Hematopoietic multipotent progenitor cell treated with erythropoietin and hydrocortisone succinate and interleukin-3 and kit ligand, for 15 days (in vitro differentiated cells): ENCODE measurements at places on chromosomes 6 and 20.

GRCh38 chr6:160378882-160379281, 30.7 kb downstream of the SLC22A3 start:
- no peak for DNase-seq

DNA sequence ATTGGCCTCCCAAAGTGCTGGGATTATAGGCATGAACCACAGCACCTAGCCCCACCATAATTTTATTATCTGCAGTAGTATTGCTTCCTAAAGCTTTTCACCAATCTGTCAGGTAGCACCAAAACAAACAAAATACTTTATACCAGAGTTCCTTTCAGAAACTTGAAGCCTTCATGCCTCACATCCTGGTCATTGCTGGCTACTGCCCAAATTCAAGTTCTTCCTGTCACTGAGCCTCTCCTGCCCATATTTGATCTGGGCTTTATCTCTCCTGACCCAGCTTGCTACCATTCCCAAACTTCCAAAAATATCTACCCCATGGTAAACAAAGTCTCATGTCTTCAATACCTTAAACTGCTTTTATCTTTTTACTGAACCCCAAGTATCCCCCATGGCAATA, 34.9 kb upstream of the DST start:
- DNase-seq = no peak

DNA sequence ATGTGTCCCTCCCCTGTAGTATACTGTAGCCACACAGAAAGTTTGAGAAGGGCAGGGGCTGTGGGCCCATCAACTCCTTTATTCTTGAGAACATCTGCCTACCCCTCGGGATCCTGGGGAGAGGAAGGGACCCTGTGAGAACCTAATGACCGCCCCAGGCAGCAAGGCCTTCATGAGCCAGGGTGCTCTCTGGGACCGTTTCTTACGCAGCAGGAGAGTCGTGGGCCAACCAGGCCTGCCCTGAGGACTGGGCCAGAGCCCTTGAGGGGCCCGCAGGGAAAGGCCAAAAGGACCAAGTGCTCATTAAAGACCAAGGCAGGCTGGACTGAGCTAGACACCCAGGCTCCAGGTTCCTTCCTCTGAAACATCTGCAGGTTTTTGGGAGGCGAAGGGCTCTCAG, 5.2 kb downstream of the SGK2 start:
- DNase-seq = no peak

DNA sequence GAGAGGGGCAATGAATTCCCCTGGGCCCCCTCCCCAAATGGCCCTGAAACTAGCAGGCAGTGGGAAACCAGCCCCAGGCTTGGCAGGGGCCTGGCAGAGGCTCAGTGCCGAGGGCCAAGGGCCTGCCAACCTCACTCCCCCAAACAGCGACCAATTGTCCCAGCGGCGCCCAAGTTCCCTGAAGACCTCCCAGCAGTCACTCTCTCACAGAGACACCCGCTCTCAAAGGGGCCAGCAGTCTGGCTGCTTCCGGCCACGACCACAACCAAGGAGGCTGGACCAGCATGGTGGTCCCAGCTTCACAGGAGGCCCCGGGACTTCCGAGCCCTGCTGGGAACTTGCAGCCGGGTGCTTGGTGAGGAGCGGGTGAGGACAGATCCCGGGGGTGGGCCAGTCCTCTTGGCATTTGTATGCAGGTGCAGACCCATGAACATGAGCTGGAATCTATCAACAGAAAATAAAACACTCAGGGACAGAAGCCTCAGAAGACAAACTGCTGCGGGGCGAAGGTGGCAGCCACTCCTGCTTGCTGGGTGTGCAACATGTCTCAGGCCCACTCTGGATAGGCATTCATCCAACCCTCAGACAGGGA, 17.5 kb upstream of the SIRPA start:
- DNase-seq = no peak

- DNase-seq = no peak
Observed at GRCh38 chr6:118335325-118335816, 212.7 kb upstream of the PLN start.

- DNase-seq = no peak
Observed at GRCh38 chr20:10521068-10521831, 86.1 kb downstream of the SLX4IP start.

DNA sequence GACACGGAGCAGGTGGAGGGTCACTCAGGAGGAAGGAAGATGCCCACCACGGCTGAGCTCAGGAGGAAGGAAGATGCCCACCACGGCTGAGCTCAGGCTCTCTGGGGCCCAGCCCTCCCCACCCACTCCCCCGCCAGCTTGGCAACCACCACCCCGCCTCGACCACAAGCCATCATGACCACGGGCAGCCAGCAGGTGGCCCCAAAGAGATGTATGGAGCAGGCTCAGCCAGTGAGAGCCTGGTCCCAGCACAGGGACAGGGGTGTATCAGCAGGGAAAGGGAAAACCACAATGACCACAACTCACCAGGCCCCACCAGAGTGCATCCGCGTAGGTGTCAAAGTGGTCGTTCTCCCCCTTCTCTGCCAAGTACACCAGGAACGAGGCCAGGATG, 30.4 kb downstream of the KCNQ2 start:
- no peak for DNase-seq

DNA sequence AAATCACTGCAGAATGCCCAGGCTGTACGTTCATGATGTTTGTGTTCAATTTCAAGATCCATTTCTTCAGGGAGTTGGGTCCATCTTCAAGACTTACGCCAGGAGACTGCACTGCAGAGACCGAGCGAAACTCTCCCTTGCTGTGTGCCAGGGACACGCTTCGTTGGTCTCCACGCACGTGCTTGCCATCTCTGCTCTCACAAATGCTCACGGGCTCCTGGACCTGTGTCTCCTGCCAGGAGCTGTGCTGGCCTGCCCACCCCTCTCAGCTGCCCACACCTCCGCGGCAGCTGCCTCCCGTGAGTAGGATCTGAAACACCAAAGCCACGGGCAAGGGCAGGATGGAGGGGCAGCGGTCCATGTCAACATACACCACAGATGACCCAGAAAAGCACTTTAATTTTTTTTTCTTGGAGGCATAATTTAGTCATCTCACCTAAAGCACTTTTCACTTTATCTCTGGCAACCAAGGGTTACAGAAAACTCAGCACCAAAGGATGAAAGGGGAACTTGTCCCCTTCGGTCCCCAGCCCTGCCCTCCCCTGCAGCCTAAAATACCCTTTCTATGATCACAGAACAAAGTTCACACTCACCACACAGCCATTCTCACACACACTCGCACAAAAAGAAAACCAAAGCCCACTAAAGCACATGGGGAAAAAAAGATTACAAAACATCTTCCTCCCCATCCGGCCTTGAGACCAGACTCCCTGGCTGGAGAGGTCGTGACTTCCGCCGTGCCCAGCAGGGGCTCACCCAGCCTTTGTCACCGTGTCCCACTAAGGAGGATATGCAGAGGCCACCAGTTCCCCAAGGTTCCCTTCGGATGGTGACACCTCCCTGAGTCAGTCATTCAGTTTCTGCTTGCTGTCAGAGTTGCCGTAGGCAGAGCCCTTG, 137.9 kb downstream of the AGPAT4 start:
- DNase-seq = no peak

- DNase-seq = no peak
Observed at GRCh38 chr6:50922579-50923525, 104.2 kb downstream of the TFAP2B start.

DNA sequence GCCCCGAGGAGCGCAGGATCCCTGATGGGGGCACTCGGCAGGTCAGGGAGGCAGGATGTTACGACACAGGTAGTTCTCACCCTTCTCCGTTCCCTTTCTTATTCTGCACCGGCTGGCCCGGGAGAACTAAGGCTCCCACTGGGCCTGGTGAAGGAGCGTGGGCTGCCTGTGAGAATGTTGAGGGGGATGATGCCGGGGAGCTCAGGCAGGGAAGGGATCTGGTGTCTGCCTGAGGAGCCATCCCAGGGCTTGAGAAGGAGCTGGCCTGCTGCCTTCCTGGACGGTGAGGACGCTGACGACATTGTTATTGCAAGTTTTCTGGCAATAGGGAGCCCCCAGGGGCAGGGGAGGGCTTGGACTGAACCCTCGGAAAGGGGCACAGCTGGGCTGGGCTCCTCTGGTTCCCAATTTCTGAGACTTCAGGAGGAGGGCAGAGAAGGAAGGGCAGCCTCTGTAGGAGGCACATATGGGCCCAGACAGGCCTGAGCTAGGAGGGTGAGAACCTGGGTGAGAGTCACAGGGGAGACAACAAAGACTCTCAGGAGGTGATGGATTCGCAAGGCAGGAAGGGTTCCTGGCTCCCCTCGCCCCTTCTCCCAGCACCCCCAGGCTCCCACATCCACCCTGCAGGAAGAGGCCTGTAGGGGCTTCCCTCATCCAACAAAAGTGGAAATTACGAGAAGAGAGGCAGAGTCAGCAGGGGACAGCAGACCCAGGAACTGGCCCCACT, 32.8 kb downstream of the CYP21A2 start:
- DNase-seq = no peak

GRCh38 chr6:47288267-47289090, 21.2 kb downstream of the TNFRSF21 start:
- DNase-seq = no peak

DNA sequence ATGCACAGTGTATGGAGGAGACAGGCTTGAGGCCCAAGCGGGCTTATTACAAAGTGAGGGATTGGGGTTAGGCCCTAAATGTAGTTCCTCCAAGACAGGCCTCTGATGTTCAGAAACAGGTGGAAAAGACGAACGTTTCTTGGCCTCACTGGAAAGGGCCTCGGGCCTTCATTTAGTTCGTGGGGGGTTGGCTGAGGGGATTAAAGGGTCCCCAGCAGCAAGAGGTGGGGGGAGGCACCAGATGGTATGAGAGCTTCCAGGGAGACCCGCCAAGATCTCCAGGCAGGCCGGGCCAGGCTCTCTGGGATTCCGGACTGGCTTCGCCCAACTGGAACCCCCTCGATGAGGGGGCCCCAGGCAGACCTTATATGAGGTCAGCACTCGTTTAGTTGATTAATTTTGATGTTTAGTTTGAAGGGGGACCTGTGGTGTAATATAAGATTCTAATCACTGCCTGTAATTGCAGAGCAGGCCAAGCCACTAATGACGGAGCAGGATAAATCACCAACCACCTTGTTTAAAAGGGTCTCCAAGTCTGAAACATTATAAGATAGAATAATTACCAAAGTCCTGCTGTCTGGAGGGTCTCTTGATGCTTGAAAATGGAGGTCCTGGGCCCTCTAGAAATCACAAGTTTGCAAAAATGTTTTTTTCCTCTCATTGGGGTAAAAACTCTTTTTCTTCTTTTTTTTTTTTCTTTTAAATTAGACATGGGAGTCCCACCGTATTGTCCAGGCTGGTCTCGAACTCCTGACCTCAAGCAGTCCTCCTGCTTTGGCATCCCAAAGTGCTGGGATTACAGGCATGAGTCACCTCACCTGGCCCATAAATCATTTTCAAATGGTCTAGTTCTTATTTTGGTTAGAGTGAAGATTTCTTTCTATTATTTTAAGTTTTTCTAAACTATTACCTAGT, 2.2 kb downstream of the HMGA1 start:
- DNase-seq = no peak

DNA sequence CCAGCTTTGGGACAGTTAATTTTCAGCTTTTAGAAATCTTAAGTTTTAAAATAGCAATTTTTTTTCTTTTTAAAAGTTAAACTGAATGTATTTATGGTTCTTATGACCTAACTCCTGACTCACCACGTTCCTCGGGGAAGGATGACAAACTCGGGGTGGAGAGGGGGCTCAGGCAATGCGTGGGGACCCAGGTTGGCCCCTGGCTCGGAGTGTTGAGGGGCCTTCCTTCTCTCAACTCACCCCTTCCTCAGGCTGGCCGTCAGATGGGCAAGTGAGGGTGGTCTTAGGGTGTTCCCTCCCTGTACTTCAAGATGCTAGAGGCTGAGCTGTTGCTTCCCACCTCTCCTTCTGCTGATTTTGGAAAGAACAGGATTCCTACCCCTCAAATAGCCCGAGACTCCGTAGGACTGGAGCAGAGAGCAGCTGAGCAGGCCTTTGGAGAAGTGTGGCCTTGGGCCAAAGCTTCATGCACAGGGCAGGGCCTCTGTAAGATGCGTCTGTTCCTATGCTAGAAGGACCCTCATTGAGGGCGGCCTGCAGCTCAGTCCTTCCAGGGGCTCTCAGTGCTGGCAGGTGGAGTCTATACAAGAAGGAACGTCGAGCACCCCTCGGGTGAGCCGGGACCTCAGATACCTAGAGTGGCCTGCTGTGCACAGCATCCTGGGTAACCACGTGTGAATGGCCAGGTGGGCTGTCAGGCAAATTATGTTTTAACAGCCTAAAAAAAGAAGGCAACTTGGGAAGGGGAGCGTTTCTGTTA, 79.3 kb downstream of the TCP11 start:
- no peak for DNase-seq

DNA sequence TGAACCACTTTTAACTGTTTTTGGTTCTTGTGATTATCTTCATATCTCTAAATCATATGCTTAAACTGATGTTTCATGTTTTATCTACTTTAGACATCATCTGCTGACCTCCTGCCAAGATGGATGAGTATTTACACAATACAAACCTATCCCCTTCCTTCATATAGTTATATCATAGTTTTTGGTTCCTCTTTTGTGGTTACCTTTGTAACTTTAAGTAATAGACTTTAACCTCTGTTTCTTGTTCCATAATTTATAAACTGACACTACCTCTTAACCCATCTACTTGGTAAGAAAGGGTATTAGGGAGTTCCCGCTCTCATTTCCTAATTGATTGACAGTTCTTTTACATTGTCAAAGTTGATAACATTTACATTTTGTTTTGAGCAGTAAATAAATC, 11.9 kb downstream of the PCMT1 start:
- DNase-seq = no peak

DNA sequence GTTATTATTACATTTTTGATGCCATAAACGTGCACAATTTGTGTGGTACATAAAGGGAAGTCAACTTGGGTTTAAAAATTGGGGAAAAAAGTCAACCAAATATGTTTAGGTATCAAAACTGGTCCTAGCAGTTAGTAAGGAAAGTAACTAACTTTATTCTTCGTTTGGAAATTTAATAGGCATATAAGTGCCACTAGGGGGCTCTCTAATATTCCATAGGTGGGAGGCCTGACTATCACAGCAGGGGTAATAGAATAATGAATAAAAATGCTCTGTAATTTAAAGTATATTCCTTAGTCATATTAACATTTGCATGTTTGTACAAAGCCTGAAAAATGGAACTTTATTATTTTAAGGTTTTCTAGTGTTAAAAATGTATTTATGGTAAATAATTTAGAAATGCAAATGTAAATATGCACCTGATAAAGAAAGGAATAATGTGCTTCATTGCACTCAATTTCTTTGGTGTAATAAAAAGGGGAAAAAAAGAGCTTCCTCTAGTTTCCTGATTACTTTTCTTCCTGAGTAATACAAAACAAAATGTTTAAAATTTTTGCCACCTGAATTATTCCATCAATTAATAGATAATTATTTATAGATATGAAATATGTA, 125.7 kb upstream of the HDAC2 start:
- DNase-seq = peak; percentile 61

- no peak for DNase-seq
Observed at GRCh38 chr20:19813846-19814640, 56.0 kb downstream of the RIN2 start.

GRCh38 chr20:48076247-48076646, 291.0 kb upstream of the SULF2 start:
- DNase-seq = no peak

DNA sequence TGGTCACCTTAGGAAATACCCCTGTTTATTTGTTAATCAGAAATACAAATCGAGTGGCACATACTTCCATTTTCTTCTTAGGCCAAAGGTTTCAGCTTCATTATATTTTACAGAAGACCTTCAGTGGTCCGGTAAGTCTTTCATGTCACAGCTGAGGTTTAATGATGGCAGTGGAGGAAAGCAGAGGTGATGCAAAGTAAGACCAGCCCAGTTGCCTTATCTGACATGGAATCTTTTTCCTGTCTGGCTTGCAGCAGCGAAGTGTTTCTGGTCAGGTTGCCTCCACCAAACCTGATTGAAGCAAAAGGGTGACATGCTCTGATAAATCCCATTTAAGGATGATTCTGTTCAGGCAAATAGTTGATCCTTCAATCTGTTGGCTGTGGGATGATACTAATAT, 100.0 kb downstream of the PRDM1 start:
- no peak for DNase-seq
